ENCODE measurements at places on chromosomes 16 and 17.
A peak's percentile ranks its signal among the peaks of the same experiment; 100 is the strongest.

- H3K27me3 ChIP-seq = no peaks in the 10 kb centered on the region
- peaks cover 19% of the 10 kb centered on the region for H3K36me3 ChIP-seq
- no peak for DNase-seq
- no peak overlapping the region for H3K4me3 ChIP-seq
Observed at GRCh38 chr17:18262111-18262510, 1.6 kb downstream of the MIEF2 start.

- peaks cover 3% of the 10 kb centered on the region for H3K36me3 ChIP-seq
- no peak overlapping the region for H3K27ac ChIP-seq
- peaks cover 43% of the 10 kb centered on the region for H3K4me1 ChIP-seq
Observed at GRCh38 chr17:76275382-76276068, 10.4 kb downstream of the UBALD2 start.

GRCh38 chr17:79981661-79982101, 54.0 kb downstream of the TBC1D16 start:
- no peak for DNase-seq
- no peaks in the 10 kb centered on the region for H3K4me1 ChIP-seq
- no peak overlapping the region for H3K4me3 ChIP-seq

- no peak overlapping the region for H3K27ac ChIP-seq
- no peak overlapping the region for H3K4me3 ChIP-seq
- no peak for DNase-seq
- no peaks in the 10 kb centered on the region for H3K4me1 ChIP-seq
- peaks cover 36% of the 10 kb centered on the region for H3K36me3 ChIP-seq
Observed at GRCh38 chr16:27430923-27431484, 29.0 kb downstream of the IL21R start.

- no peak for DNase-seq
- no peak overlapping the region for H3K4me3 ChIP-seq
- no peaks in the 10 kb centered on the region for H3K36me3 ChIP-seq
- no peaks in the 10 kb centered on the region for H3K27me3 ChIP-seq
- H3K27ac ChIP-seq = no peak overlapping the region
Observed at GRCh38 chr16:74320707-74321106, 24.1 kb downstream of the PSMD7 start.

GRCh38 chr16:15836074-15836473, 20.8 kb downstream of the MYH11 start:
- no peaks in the 10 kb centered on the region for H3K36me3 ChIP-seq
- no peak overlapping the region for H3K27ac ChIP-seq
- no peaks in the 10 kb centered on the region for H3K27me3 ChIP-seq
- no peak overlapping the region for H3K4me3 ChIP-seq
- no peaks in the 10 kb centered on the region for H3K4me1 ChIP-seq

- no peak overlapping the region for H3K4me3 ChIP-seq
- no peak overlapping the region for H3K27ac ChIP-seq
- no peak for DNase-seq
- H3K4me1 ChIP-seq = no peaks in the 10 kb centered on the region
- no peaks in the 10 kb centered on the region for H3K27me3 ChIP-seq
Observed at GRCh38 chr16:68389750-68390371, 58.4 kb downstream of the SMPD3 start.

DNA sequence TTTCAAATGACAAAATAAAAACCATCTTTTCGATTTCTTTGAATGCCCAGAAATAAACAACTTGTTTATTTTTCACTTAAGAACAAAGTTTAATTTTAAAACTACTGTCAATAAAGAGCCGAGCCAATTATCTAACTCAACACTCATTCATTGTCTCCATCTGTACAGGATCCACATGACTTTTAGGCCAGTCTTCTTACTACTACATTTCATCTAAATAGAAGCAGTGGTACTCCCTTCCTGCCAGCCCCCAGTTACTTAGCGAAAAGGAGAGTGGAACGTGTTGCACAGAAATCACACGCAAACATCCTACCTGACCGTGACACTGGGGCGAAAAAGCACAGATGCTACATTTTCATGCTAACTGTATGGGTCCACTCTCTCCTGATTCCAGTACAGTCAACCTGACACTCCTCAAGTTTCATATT, 1.2 kb downstream of the GNA13 start:
- H3K4me1 ChIP-seq = peaks cover 16% of the 10 kb centered on the region
- no peaks in the 10 kb centered on the region for H3K27me3 ChIP-seq
- peak overlapping the region; percentile 98 for H3K27ac ChIP-seq
- peak overlapping the region; percentile 89 for H3K4me3 ChIP-seq
- DNase-seq = no peak
- H3K36me3 ChIP-seq = peaks cover 16% of the 10 kb centered on the region

DNA sequence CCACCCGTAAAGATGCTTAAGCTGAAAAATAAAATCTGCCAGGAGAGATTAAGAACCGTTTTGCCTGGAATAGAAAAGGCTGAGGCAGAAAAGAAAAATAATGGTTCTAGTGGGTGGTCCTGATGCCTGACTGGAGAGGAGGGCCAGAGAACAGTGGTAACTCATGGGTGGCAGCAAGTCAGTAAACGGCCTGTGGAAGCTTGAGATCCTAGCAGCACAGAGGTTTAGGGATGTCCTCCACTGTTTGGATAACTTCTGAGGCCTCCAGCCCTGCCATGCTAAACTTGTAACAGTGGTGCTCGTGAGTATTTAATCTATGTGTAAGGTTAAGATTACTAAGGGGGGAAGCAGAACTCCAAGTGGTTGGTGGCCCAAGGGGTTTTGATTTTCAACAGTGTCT, 21.2 kb upstream of the PHAF1 start:
- no peak overlapping the region for H3K4me3 ChIP-seq
- H3K36me3 ChIP-seq = no peaks in the 10 kb centered on the region
- no peak for DNase-seq

DNA sequence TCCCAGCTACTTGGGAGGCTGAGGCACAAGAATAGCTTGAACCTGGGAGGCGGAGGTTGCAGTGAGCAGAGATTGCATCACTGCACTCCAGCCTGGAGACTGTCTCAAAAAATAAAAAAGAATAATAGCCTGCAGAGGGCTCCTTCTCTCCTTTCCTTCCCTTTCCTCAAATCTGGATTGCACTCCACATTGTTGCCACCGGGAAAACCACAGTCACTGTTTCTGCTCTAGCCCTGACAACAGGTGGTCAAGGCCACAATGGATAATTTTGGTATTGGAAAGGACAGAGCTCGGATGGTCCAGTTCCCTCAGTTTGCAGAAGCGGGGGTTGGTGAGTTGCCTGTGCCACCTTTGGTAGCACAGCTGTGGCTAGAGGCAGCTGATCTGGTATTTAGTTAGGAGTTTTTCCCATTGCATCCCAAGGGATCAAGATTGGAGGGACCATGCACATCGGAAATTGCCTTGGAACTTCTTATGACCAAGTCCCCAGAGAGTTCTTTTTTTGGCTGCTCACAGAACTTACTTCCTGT, 44.7 kb upstream of the PRSS54 start:
- DNase-seq = no peak
- H3K4me3 ChIP-seq = no peak overlapping the region
- no peaks in the 10 kb centered on the region for H3K4me1 ChIP-seq
- H3K27ac ChIP-seq = no peak overlapping the region
